ENCODE measurements at places on chromosomes 5 and 9. TPM values are rescaled to one million over a fixed set of nuclear protein-coding genes. Genes with fewer than 3 reads are reported as not detected.

DNA sequence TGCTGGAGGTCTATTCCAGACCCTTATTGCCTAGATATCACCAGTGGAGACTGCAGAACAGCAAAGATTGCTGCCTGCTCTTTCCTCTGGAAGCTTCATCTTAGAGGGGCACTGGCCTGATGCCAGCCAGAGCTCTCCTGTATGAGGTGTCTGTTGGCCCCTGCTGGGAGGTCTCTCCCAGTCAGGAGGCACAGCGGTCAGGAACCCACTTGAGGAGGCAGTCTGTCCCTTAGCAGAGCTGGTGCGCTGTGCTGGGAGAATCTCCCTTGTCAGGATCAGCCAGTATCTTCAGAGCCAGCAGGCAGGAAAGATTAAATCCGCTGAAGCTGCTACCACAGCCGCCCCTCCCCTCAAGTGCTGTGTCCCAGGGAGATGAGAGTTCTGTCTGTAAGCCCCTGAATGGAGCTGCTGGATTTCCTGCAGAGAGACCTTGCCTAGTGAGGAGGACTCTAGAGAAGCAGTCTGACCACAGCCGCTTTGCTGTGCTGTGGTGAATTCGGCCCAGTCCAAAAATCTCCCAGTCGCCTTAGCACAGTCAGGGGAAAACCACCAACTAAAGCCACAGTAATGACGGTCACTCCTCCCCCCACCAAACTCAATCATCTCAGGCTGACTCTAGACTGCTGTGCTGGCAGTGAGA is 124.1 kb downstream of the JAKMIP2 start:
- no peak for DNase-seq

DNA sequence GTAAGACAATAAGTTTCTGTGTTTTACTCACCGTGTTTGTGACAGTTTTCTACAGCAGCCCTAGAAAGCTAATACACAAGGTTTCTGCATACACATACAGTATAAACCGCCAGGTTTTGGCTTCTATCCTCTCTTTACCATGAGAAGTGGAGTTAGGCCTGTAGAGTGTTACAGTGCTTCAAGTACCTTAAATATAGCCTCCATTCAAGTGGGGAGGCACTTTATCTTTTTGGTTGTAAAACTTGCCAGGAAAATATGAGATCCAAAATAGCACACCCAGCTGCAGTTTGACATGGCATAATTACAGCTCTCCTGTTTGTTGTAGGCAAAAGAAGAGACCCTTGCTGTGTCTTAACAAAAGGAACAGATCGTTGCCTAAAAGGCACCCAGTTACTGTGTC is 90.3 kb upstream of the PTPN3 start:
- DNase-seq = no peak

INSL4 gene
- not detected for total RNA-seq

SEC24A gene
- 25.2 TPM for total RNA-seq

DNA sequence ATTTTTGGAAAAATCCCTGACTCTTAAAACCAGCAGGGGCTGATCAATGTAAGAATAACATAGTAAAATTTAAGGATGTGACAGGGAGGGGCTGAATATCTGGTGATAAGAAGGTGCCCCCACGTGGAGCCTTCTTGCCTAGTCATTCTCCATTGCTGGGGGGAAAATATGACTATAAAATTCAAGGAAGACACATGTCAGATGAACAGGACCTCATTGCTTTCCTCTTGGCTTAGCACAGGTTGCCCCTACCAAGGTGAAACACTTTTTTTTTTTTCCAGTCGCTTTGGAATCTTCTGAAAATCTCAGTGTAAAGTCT is 310.9 kb downstream of the EFNA5 start:
- DNase-seq = no peak

ZDHHC11B gene
- total RNA-seq = 0.99 TPM

- no peak for DNase-seq
Observed at GRCh38 chr9:90898228-90898627, 96.6 kb downstream of the SYK start.

GPR151 gene
- not detected for total RNA-seq

GRCh38 chr5:135718651-135719050 is 115.8 kb upstream of the SLC25A48 start:
- DNase-seq = no peak

DNA sequence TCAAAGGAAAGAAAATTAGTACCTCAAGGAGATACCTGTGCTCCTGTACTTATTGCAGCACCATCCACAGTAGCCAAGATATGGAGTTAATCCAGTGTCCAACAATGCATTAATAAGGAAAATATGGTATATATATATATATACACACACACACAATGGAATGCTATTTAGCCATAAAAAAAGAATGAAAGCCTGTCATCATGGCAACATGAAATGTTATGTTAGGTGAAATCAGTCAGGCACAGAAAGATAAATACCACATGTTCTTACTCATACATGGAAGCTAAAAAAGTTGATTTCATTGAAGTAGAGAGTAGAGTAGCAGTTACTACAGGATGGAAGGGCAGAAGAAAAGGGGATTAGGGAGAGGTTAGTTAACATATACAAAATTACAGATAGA is 601.5 kb downstream of the ANXA1 start:
- no peak for DNase-seq

- DNase-seq = no peak
Observed at GRCh38 chr5:1129711-1130055, 17.8 kb upstream of the SLC12A7 start.

DDX31 gene
- total RNA-seq = 5.5 TPM

DNA sequence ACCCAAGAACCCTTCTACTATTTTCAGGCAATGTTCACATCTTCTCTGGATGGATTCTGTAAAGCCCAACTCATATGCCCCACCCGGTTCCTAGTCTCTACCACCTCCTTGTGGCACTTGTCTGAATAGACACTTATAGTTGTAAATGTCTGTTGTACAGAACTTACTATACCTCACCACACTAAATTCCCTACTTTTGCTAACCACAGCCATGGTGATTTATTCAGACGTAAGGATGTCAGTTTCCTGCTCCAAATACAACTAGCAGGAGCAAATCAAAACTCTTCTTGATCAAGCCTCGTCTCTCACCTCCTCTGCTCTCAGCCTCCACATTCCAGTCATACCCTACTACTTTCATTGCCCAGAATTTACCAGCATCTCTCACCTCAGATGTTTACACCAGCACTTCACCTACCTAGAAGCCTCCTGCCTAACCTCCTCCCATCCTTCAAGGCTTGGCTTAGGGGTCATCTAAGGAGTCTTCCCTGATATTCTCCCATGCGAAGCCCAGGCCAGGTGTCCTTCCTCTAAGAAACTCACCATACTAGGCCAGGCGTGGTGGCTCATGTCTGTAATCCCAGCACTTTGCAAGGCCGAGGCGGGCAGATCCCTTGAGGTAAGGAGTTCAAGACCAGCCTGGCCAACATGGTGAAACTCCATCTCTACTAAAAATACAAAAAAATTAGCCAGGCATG is 75.5 kb downstream of the MAPKAP1 start:
- DNase-seq = no peak

MTAP gene
- total RNA-seq = 11.0 TPM

- no peak for DNase-seq
Observed at GRCh38 chr5:138517437-138517836, 25.6 kb downstream of the ETF1 start.

GRCh38 chr9:22102146-22103053 is 93.3 kb upstream of the CDKN2B start:
- no peak for DNase-seq

GRCh38 chr9:123960366-123960765 is 30.4 kb upstream of the DENND1A start:
- DNase-seq = no peak

- no peak for DNase-seq
Observed at GRCh38 chr5:20554001-20554400, 566.0 kb upstream of the CDH18 start.

GRCh38 chr5:144950996-144951395 is 780.3 kb downstream of the KCTD16 start:
- no peak for DNase-seq

GRCh38 chr9:4838189-4838546 is 45.4 kb downstream of the RCL1 start:
- DNase-seq = no peak

CD274 gene
- total RNA-seq = 0.93 TPM

DNA sequence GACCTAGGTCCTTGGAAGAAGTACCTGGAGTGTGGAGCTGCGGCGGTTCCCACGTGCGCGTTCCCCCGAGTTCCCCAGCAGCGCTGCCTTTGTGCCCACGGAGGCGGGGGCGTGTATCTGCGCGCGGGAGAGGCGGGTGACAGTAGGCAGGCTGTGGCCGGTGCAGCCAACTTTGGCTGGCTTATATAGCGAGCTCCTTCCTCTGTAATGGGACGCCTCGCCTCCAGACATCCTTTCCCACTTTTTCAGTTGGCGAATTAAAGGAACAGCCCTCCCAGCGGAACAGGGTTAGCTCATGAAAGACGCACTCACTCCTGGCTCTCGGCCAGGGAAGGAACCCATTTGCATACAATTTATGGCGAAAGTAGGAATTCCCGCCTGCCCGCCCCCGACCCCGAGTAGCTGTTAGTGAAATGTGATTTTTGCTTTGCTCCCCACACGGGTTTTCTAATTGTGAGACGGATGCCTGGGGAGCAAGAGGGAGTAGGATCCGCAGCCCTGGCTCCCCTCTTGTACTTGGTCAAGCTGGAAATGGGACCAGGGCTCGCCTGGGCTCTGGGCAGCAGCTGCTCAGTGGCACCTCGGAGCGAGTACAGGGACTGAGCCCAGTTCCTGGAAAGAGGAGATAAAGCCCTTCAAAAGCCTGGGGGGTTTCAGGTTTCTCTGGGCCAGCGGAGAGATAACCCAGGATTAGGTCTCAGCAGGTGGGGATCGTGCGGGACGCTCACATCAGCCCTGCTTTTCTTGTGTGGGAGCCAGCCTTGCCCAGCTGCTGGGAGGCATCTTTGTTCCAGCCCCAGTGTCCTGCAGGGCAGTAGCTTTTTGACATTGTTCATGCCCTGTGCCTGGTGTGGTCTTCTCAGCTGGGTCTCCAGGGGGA is at the start of gene TNC:
Gene TNC (minus strand): TSS at position 159 of the 880 bp plus-strand sequence. CDS start 27,139 bp downstream, outside the sequence.
- peak; percentile 54 for DNase-seq

TBC1D2 gene
- total RNA-seq = 2.1 TPM

DNA sequence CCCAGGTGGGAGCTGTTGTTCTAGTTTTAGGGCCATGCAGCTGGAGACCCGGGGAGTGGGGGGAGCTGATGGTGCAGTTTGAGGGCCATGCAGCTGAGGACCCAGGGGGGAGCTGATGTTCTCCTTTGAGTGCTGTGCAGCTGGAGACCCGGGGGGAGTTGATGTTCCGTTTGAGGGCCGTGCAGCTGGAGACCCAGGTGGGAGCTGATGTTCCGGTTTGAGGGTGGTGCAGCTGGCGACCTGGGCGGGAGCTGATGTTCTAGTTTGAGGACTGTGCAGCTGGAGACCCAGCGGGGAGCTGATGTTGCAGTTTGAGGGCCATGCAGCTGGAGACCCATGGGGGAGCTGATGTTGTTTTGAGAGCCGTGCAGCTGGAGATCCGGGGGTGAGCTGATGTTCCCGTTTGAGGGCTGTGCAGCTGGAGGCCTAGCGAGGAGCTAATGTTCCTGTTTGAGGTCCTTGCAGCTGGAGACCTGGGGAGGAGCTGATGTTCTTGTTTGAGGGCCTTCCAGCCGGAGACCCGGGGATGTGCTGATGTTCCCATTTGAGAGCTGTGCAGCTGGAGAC is 14.6 kb downstream of the PDCD6 start:
- DNase-seq = no peak

DRD1 gene
- total RNA-seq = 0.06 TPM

NME5 gene
- 0.65 TPM for total RNA-seq

PLAC8L1 gene
- total RNA-seq = not detected

DNA sequence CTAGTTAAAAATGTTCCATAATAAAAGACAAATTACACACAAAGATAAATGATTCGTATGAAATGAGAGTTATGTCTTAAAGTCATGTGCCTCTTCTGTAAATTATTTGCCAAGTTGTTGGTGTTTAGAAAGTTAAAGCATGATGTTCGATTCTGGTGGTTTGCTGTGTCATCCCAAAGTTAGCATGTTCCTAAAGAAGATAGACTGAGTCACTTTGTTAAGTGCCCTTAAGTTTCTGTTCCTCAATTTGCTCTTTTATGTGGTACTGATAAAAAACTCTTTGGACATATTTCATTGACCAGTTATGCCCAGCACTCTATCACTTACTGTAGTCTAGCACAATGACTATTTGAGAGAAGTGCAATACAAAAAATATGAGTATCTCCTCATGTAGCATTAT is 366.9 kb upstream of the ZNF608 start:
- DNase-seq = no peak

TAF11L14 gene
- total RNA-seq = not detected

- DNase-seq = no peak
Observed at GRCh38 chr9:106405871-106406435, 457.0 kb upstream of the ZNF462 start.

DNA sequence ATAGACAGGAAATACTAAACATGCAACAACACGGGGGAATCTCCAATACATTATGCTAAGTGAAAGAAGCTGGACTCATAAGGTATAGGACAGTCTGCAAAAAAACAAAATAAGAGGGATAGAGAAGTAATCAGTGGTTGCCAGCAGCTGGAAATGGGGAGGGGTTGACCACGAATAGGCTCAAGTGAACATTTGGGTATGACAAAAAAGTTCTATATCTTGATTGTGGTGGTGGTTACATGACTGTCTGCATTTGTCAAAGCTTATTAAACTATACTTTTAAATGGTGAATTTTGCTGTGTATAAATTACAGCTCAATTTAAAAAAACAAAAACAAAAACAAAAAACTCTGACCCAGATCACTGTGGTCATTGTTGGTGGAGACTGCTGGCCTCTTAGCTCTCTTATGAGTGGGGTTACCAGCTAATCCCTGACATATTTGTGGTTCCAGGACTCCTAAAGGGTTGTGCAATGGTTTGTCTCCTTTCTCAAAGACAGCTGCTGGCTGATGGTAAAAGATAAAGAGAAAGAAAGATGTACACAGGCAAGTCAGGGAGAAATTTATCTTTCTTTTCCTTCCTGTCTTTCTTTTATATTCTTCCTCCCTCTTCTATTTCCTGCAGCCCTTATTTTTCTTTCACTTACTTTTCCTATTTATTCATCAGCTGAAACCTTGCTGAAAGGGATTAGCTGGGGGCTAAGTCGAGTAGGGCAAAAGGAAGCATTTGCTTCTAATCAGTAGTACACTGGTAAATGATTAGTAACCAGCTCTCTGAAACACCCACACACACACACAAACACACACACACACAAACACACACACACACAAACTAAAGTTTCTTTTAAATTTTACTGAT is 42.6 kb upstream of the APC start:
- no peak for DNase-seq

GRCh38 chr9:128141604-128142003 is 7.6 kb upstream of the LCN2 start:
- DNase-seq = no peak

GRCh38 chr5:173452119-173452905 is 124.1 kb upstream of the STC2 start:
- DNase-seq = peak; percentile 74
